ENCODE measurements at places on chromosomes 1 and 21.

DNA sequence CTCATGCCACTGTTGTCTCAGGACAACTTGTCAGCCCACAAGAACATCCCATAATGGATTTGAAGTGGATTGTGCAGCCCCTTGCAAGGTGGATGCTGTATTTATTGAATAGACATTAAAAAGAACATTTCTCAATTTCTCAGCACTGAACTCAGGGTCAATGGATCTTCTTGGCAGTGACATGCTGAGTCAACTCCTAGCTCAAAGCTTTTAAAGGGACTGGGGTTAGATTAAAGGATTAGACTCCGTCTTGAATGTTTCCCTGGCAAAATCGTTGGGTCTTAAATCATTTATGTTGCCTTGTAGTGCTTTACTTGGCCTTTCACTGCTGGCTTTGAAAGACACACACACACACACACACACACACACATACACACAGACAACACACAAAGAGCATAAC lies 221.6 kb upstream of the PBX1 start:
- no peak for DNase-seq

GRCh38 chr1:59747420-59748024 lies 67.2 kb upstream of the HOOK1 start:
- DNase-seq, result no peak

GRCh38 chr1:176217461-176218099 lies 10.5 kb upstream of the COP1 start:
- DNase-seq, result no peak

DNA sequence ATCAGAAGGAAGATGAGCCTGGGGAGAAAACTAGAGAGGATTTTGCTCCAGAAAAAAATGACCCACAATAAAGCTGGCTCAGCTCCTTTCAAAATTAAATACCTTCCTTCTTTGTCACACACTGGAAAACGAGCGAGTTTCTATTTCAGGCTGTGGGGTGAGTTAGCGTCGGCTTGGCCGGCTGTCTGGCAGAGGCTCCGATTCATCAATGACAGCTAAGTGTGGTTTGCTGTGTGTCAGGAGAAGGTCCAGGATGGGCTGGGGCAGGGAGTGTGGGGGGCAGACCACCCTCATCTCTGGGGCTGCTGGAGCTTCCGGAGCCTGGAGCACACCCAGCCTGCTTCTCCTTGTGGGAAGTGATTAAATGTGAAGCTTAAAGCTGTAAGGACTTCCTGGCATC lies 120.2 kb downstream of the ETS2 start:
- no peak for DNase-seq

DNA sequence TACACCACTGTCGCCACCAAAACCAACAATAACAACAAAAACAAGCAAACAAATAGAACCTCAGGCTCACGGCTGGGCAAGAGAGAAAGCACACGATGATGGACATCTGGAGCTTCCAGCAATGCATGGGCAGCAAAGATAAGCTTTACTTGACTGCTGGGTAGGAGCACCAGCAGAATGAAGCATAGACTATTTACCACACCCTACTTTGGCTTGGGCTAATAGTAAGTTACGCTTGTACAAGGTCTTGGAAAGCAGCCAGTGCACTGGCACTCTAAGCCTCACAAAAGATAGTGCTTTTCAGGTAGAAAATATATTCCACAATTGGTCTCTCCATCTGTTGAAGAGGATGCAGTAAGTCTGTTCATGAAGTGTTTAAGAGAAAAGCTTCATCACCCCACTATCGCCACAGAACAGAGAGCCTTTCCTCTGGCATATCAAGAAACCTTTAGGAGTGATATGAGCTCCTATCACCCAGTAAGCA lies 13.6 kb downstream of the ADIPOR1 start:
- DNase-seq, result no peak

GRCh38 chr1:160238408-160238807 lies 23.9 kb downstream of the DCAF8 start:
- no peak for DNase-seq

DNA sequence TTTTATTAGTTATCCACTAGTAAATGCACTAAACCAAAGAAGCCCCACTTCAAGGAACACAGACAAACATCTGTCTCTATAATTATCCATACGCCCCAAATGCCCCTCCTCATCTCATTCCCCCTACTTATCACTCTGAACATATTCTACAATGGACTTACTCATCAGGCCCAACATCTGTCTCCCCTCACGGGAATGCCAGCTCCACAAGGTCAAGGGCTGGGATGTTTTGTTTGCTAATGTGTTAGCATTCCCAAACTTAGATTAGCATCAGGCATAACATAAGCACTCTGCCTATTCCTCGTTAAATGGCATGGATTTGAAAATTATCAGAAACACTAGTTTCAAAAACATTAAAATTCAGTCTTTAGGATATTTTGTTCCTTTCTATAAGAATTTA lies 279.5 kb downstream of the DSCAM start:
- DNase-seq, result no peak

DNA sequence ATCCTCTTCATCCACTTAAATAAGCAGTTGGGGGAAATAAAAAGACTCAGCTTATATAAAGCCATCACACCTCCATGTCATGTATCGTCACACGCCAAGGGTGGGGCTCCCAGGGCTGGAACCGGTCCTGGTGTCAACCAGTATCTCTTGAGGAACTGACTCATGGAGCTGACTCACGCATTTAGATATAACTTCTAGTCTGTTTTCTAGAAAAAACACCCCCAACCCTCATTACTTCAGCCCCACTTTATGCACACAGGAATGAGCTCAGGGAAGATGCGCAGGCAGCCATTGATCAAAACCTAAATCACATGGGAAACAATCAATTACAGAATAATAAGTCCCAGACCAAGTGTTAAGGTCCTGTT lies 6.9 kb upstream of the IL22RA1 start:
- DNase-seq, result no peak

DNA sequence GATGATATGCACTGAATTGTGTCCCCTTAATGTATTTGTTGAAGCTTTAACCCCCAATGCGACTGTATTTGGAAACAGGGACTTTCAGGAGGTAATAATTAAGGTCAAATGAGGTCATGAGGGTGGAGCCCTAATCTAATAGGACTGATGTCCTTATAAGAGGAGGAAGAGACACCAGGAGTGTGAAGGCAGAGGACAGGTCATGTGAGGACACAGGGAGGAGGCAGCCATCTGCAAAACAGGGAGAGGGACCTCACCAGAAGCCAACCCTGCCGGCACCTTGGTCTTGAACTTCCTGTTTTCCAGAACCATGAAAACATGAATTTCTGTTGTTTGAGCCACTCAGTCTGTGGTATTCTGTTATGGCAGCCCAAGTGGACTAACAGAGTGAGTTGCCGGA lies 15.3 kb downstream of the SYF2 start:
- DNase-seq, result no peak

GRCh38 chr1:182367926-182368325 lies 23.7 kb downstream of the GLUL start:
- no peak for DNase-seq

DNA sequence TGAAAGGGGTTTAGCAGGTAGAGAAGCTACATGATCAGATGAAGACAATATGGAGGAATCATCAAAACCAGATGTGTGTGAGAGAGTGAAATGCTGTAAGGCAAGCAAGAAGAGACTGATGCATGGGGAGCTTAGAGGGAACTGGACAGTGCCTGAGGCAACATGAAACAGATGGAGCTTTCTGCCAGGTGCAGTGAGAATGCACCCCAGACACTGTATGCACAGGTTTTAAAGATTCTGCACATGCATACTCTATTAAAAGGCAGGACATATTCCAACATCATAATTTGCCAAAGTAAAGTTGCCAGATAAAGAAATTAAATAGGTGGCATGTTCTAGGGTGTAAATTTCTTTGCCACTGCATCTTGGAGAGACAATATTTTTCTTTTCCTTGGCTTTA lies 200.1 kb downstream of the AMY1C start:
- no peak for DNase-seq

DNA sequence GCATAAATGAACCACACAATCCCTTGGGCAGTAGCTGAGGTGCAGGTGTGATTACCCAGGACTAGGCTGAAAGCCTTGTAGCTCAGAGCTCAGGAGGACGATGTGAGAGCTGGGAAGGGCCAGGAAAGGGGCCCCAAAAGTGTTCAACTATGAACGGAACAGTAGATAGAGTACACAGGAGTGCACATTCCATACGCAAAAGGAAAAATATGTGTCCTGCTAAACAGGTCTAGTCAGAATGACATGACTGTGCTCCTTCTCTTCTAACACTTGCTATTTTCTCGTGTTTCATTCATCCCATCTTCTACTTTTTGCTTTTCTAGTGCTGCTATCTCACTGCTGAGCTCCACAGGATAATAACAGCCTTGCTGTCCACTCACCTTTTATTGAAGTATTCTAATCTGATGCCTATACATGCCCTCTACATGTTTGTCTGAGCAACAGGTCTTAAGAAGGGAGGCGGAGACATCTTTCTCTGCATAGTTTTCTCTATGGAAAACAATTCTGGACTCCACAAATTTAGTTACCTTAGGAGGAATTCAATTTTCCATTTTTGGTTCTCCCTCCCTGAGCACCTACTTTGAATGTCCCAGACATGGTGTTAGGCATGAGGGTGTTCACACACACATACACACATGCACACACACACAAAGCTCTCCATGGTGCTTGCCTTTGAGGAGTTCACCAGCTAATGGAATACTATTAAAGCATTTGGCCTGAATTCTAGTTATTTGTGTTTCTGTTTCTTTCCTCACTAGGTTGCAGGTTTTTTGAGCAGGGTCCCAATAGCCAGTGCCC lies 3.4 kb downstream of the S100A10 start:
- no peak for DNase-seq

DNA sequence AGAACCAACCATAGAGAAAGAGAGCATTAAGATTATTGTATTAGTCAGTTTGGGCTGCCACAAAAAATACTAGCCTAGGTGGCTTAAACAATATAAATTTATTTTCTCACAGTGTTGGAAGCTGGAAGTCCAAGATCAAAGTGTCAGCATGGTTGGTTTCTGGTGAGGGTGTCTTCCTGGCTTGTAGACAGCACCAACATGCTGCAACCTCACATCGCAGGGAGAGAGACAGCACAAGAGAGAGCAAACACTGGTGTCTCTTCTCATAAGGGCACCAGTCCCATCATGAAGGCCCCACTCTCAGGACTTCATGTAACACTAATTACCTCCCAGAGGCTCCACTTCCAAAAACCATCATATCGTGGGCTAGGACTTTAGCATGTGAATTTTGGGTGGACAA lies 30.6 kb upstream of the HAO2 start:
- no peak for DNase-seq

GRCh38 chr1:73467731-73468130 lies 730.2 kb downstream of the LRRIQ3 start:
- no peak for DNase-seq

- peak; percentile 41 for DNase-seq
Observed at GRCh38 chr1:199113265-199113869, 474.5 kb downstream of the PTPRC start.

DNA sequence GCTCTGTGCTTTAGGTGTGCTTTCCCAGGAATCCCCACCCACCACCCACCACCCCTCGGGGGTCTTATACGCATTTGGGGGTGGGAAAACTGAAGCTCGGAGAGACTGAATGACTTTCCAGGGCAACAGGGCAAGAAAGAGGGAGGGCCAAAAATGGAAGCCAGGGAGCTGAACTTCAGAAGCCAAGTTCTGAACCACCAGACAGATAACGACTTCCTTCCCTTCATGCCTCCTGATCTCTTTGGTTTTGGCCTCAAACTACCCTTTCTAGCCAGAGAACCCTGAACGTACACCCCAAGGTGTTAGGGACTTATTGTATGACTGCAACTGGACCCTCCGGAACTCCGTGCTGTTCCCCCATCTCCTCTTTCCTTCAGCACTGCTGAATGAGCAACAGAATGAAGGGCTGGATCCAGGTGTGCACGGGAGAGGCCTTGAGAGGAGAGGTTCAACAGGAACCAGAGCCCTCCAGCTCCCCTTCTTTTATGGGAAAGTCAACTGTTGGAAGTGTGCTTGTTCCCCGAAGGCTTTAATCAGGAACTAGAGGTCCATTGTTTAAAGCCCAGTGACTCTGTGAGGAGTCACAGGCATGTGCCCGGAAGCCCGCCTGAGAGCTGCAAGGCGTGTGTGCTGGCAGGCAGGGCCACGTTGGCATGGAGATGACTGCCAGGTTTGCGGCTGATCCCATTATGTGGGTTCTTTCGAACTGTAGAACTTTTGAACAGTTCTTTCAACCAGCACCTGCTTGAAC lies 3.1 kb downstream of the BACE2 start:
- DNase-seq, result no peak

DNA sequence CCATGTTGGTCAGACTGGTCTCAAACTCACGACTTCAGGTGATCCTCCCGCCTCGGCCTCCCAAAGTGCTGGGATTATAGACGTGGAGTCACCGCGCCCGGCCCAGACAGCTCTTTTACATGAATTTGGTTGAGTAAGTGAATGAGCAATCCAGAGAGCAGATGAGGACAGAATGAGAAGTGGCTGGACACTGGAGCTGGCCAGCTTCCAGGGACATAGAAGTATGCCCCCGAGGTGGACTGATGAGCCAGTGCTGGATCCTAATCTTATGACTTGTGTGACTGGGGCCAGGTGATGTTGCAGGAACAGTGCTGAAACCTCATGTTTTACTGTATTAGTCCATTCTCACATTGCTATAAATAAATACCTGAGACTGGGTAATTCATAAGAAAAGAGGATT lies 35.9 kb upstream of the KANK4 start:
- no peak for DNase-seq

GRCh38 chr1:89382479-89382878 lies 18.6 kb downstream of the GBP6 start:
- DNase-seq, result no peak

GRCh38 chr21:45542242-45542666 lies at the start of gene SLC19A1:
Gene SLC19A1, minus strand, starts transcription at chr21:45542440. Its CDS starts 4,481 bp downstream, at chr21:45537959.
- DNase-seq, result peak; percentile 100

DNA sequence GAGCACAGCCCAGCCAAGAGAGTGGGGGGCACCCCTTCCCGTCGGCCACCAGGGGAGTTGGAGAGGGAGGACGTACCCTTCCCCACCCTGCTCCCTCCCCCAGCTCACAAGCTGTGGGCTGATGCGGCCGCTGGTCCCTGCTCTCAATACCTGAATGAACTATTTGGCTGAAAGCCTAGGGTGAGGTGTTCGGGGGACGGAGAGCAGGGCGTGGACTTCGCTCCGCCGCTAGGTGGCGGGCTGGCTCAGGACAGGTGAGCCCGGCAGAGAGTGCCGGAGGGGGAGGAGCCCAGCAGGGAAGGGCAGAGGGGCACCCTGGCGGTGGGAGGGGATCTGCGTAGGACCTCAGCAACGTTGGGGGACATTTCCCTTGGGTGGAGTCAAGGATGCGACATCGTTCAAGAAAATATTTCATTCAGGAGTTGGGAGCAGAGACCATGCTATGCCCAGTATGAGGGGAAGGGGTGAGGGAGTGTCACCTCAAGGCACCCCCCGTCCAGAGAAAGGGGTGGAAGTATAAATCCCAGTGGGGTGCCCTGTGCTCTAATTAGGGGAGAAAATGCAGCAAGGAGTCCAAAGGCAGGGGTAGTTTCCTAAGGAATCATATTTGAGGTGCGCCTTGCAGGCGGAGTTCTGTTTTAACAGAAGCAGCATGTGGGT lies 12.0 kb upstream of the RHBG start:
- peak; percentile 95 for DNase-seq

GRCh38 chr1:98874828-98875227 lies 129.8 kb downstream of the PLPPR5 start:
- no peak for DNase-seq

Data from iPS-NIHi11 (cell line).